Natural killer cell treated with Interleukin-12 subunit alpha and Interleukin-12 subunit beta and Interleukin-15 and Interleukin-18, amount 100 ng/mL, for 72 hours (primary cell): ENCODE measurements at places on chromosomes 7 and 10.

DNA sequence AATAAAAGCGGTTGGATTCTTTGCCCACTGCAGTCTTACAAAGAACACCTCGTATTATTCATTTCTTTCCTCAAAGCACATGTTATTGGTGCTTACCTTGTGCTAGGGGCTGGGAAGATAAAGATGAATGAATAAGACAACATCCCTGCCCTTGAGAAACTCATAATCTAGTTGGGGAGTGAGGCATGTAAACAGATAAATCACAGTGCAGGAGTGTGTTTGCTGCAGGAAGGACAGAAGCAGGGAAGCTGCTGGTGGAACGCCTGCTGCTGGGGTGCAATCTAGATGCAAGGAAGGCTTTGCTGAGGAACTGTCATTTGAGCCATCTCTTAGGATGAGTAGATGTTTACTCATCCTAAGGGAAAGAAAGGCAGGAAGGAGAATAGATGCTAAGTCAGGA lies 135.6 kb downstream of the TMEM178B start:
- H3K27me3 ChIP-seq = peaks cover 25% of the 10 kb centered on the region
- no peaks in the 10 kb centered on the region for H3K4me1 ChIP-seq
- no peak overlapping the region for H3K27ac ChIP-seq
- no peaks in the 10 kb centered on the region for H3K36me3 ChIP-seq

- H3K27ac ChIP-seq = no peak overlapping the region
- H3K4me3 ChIP-seq = no peak overlapping the region
- no peaks in the 10 kb centered on the region for H3K36me3 ChIP-seq
- H3K27me3 ChIP-seq = no peaks in the 10 kb centered on the region
These were observed 703.5 kb upstream of the SEMA3D start for GRCh38 chr7:85890244-85890811.

DNA sequence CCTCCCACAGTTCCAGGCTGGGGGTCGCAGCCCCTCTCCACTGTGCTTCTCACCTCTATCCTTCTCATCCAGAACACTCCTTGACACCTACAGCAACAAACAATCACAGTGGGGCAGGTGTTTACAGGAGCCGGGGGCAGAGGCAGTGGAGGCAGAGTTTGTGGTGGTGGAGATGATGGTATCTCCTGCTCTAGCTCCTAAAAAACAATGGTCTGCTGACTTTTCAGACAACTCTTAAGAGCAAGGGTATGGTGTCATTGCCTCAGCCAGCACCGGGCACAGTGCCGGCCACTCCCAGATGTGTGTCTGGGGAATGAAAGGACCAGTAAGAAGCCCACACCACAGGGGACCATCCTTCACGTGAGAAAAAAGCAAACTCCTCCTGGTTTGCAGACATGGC lies 36.3 kb upstream of the ANTXRL start:
- H3K4me1 ChIP-seq = no peaks in the 10 kb centered on the region
- H3K36me3 ChIP-seq = no peaks in the 10 kb centered on the region
- DNase-seq = no peak
- H3K27me3 ChIP-seq = no peaks in the 10 kb centered on the region
- H3K4me3 ChIP-seq = no peak overlapping the region

- H3K27me3 ChIP-seq = no peaks in the 10 kb centered on the region
- peaks cover 24% of the 10 kb centered on the region for H3K4me1 ChIP-seq
- no peak overlapping the region for H3K4me3 ChIP-seq
- no peak for DNase-seq
These were observed 45.8 kb upstream of the SRRM3 start for GRCh38 chr7:76155938-76156337.

DNA sequence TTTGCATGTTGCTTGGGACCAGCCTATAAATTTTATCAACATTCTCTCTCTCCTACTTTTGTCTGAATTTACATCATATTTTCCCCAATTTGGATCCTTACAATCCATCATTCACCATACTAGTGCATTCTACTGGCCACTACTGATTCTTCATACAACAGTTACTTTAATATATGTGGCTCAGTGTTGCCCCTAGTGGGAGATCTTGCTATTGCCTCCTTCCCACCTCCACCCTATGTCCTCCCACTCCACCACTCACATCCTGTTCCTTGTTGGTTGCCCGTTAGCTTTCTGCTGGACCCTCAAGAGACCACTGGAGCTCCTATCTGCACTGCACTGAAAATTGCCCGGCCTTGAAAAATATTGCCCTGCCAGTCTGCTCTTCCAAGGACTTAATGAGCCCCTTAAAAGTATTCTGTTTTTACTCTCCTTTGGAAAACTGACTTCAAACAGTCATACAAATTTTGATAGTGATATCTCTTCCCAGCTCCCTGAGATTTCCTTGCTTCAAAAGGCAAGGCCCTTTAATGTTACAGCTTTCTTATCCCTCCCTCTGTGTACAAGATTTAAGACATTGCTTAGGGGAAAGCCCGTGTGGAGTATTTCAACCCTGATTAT lies 243.2 kb upstream of the TMEM229A start:
- no peaks in the 10 kb centered on the region for H3K4me1 ChIP-seq
- H3K27me3 ChIP-seq = no peaks in the 10 kb centered on the region
- H3K36me3 ChIP-seq = peaks cover 6% of the 10 kb centered on the region

GRCh38 chr7:98949336-98950044 lies 71.2 kb downstream of the TRRAP start:
- no peak for DNase-seq
- no peaks in the 10 kb centered on the region for H3K27me3 ChIP-seq
- H3K36me3 ChIP-seq = peaks cover 25% of the 10 kb centered on the region
- H3K4me1 ChIP-seq = no peaks in the 10 kb centered on the region
- no peak overlapping the region for H3K27ac ChIP-seq

DNA sequence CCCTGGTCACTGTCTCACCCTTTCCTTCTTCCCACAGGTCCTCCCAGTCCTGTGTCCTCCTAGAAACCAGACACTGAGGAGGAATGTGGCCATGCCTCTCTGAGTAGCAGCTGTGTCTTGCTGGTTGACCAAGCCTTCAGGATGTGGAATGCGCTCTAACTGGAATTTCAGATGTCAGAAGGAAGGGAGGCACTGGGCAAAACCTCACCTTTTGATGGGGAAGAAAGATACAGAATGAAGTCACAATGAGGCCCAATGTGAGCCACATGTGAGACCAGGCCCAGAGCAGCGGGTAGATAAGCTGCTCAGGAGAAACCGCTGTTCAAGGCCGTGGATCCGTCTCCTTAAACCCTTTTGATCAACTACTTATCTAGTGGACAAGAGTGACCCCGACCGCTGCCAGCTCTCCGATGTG lies 54.8 kb upstream of the ECHDC3 start:
- no peak for DNase-seq
- H3K4me1 ChIP-seq = peaks cover 28% of the 10 kb centered on the region
- no peak overlapping the region for H3K27ac ChIP-seq
- no peak overlapping the region for H3K4me3 ChIP-seq
- no peaks in the 10 kb centered on the region for H3K36me3 ChIP-seq
- peaks cover 2% of the 10 kb centered on the region for H3K27me3 ChIP-seq

DNA sequence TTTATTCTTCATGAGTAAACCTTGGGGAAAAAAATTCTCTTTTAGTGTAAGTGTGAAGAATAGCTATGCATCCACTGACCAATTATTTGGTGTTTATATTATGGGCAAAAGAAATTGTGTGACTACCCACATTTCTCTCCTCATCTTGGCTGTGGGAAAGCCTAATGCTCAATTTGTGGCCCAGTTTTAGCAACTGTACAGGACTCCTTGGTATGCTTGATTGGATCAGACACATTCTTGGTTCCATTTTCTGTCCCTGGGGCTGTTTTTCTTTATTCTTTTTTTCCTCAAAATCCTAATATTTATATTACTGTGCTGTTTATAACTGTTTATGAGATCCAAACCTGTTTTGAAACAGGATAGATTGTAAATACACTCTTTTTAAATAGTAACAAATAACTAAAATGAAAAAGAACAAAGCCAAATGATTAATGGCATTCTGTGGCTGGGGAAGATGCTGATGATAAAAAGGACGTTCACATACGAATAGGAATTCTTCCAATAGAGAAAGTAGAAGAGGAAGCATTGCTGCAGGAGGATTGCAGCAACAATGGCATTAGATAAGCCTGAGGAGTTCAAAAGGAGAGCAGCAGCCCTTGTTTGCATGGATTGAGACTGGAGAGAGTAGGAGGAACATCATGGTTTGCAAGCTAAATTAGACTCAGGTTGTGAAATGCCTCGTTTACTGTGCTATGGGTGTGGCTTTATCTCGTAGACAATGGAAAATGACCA lies 580.5 kb downstream of the INHBA start:
- H3K4me3 ChIP-seq = no peak overlapping the region
- no peak for DNase-seq
- no peaks in the 10 kb centered on the region for H3K4me1 ChIP-seq
- H3K36me3 ChIP-seq = no peaks in the 10 kb centered on the region

GRCh38 chr7:69550991-69551390 lies 47.3 kb upstream of the AUTS2 start:
- H3K4me1 ChIP-seq = no peaks in the 10 kb centered on the region
- H3K4me3 ChIP-seq = no peak overlapping the region
- no peaks in the 10 kb centered on the region for H3K36me3 ChIP-seq
- no peak for DNase-seq
- H3K27me3 ChIP-seq = no peaks in the 10 kb centered on the region
- H3K27ac ChIP-seq = no peak overlapping the region

GRCh38 chr7:3914051-3914775 lies 613.2 kb downstream of the SDK1 start:
- no peaks in the 10 kb centered on the region for H3K36me3 ChIP-seq
- DNase-seq = no peak
- H3K27me3 ChIP-seq = peaks cover 5% of the 10 kb centered on the region
- no peaks in the 10 kb centered on the region for H3K4me1 ChIP-seq
- no peak overlapping the region for H3K27ac ChIP-seq

- no peak overlapping the region for H3K4me3 ChIP-seq
- no peaks in the 10 kb centered on the region for H3K27me3 ChIP-seq
- H3K27ac ChIP-seq = peak overlapping the region; percentile 70
- H3K36me3 ChIP-seq = peaks cover 12% of the 10 kb centered on the region
- H3K4me1 ChIP-seq = peaks cover 37% of the 10 kb centered on the region
- no peak for DNase-seq
These were observed 98.0 kb downstream of the KAT6B start for GRCh38 chr10:74924251-74924963.

- DNase-seq = no peak
- H3K36me3 ChIP-seq = no peaks in the 10 kb centered on the region
- no peak overlapping the region for H3K4me3 ChIP-seq
- no peaks in the 10 kb centered on the region for H3K4me1 ChIP-seq
- no peaks in the 10 kb centered on the region for H3K27me3 ChIP-seq
These were observed 800.0 kb downstream of the LRMDA start for GRCh38 chr10:76231286-76231934.

- H3K27ac ChIP-seq = no peak overlapping the region
- H3K4me1 ChIP-seq = peaks cover 3% of the 10 kb centered on the region
- no peaks in the 10 kb centered on the region for H3K36me3 ChIP-seq
- H3K4me3 ChIP-seq = no peak overlapping the region
- H3K27me3 ChIP-seq = peaks cover 8% of the 10 kb centered on the region
These were observed 16.2 kb upstream of the BLNK start for GRCh38 chr10:96287392-96288105.

GRCh38 chr10:45675388-45675787 lies 2.8 kb upstream of the ZFAND4 start:
- peaks cover 5% of the 10 kb centered on the region for H3K27me3 ChIP-seq
- no peak overlapping the region for H3K4me3 ChIP-seq
- H3K27ac ChIP-seq = no peak overlapping the region
- H3K36me3 ChIP-seq = no peaks in the 10 kb centered on the region
- DNase-seq = no peak
- H3K4me1 ChIP-seq = peaks cover 22% of the 10 kb centered on the region

GRCh38 chr10:115219203-115219602 lies 126.0 kb downstream of the ATRNL1 start:
- no peak overlapping the region for H3K27ac ChIP-seq
- no peaks in the 10 kb centered on the region for H3K4me1 ChIP-seq
- H3K27me3 ChIP-seq = no peaks in the 10 kb centered on the region

DNA sequence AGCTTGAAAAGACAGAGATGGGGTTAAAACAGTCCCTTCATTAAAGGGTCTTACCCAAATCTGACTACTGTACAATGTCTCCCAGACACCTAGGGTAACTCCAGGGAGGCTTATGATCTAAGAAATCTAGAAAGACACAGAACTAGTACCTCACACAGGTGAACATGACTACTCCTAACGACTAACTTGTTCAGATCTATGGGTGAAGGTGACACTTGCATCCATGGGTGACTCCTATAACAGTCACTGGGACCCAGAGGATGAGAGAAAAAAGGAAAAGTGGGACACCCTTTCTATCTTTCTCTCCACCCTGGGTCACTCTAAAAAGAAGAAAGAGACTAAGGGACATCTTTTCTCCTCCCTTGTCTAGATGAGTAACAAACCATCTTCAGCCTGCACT lies 19.2 kb downstream of the AKR1C8 start:
- DNase-seq = no peak
- H3K4me3 ChIP-seq = no peak overlapping the region
- H3K27ac ChIP-seq = no peak overlapping the region
- peaks cover 5% of the 10 kb centered on the region for H3K4me1 ChIP-seq
- H3K27me3 ChIP-seq = no peaks in the 10 kb centered on the region
- peaks cover 54% of the 10 kb centered on the region for H3K36me3 ChIP-seq

- no peaks in the 10 kb centered on the region for H3K36me3 ChIP-seq
- no peak overlapping the region for H3K4me3 ChIP-seq
- H3K27ac ChIP-seq = no peak overlapping the region
- H3K4me1 ChIP-seq = no peaks in the 10 kb centered on the region
These were observed 649.1 kb downstream of the INHBA start for GRCh38 chr7:41053820-41054219.

DNA sequence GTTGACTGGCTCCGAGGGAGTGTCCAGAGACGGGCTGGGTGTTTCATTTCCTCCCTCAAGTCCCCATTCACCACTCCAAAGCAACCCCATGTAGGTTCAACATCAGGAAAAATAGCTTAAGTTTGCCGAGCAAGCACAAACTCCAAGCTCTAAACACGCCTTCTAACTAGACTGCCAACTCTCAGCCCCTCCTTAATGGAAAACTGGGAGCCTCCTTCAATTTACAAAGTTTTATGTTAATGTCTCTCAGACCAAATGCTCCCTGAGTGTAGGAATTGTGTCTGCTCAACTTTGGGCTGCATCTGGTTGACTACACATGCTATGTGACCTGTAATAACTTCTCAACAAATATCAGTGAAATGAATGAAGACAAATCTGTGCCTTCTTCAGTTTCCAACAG lies 87.5 kb downstream of the FAM204A start:
- no peak overlapping the region for H3K4me3 ChIP-seq
- DNase-seq = no peak
- H3K36me3 ChIP-seq = no peaks in the 10 kb centered on the region
- H3K27ac ChIP-seq = no peak overlapping the region

- H3K27me3 ChIP-seq = peaks cover 28% of the 10 kb centered on the region
- no peak for DNase-seq
- no peaks in the 10 kb centered on the region for H3K36me3 ChIP-seq
- H3K4me3 ChIP-seq = no peak overlapping the region
These were observed 12.4 kb upstream of the MTERF1 start for GRCh38 chr7:91892821-91893340.

DNA sequence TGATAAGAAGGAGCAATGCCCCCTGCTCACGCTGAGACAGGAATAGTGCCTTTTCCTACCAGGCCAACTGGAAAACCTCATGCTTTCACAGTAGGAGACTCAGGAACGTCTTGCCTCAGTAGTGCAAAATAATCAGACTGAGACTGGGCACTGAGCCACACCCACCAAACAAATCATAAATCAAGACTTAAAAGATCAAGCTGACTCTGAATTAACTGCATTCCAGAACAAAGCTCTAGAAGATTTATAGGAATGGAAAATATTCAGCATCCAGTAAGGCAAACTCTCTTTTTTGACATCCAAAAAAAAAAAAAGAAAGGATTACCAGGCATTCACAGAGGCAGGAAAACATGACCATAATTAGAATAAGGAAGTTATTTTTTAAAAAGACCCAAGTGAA lies 30.5 kb upstream of the SLC18A3 start:
- no peak for DNase-seq
- H3K27ac ChIP-seq = no peak overlapping the region
- no peaks in the 10 kb centered on the region for H3K36me3 ChIP-seq
- peaks cover 27% of the 10 kb centered on the region for H3K27me3 ChIP-seq
- no peak overlapping the region for H3K4me3 ChIP-seq
